ENCODE measurements at places on chromosomes 1 and 21.

- no peak for DNase-seq
Observed at GRCh38 chr1:165536016-165536415, 7.8 kb upstream of the LRRC52 start.

GRCh38 chr1:45016090-45016697 is 4.1 kb downstream of the UROD start:
- DNase-seq = no peak

DNA sequence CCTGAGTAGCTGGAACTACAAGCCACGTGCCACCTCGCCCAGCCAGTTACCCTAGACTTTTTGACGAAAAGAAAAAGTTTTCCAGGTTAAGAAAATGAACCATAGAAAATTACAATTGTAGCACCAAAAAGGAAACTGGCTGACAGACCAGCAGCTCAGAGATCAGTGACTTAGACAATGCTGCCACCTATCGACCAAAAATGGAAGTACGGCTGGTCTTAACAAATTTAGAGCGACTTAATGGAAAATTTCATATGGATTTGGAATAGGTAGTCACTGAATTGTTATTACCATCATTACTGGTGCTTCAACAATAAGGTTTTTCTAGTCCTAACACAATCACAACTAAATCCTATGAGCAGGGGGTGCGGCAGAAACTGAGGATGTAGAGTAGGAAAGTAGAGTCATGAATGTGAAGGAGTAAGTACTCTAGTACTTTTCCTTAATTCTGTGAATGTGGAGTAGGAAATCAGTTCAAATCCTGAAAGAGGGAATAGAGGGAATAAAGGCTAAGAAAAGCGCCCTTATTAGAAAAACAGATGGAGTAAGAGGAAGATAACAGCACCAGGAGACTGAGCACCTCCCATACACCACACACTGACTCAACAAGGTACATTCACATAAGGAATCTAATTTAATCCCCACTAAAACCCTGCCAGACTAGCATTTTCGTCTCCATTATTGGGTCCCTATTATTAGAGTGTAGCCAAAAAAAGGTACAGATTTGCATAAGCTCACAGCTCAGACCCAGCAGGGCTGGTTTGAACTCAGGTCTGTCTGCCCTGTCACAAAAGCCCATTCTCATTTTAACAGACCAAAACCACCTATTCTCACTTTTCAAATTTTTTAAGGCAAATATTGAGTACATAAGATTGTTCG is 37.9 kb upstream of the MGST3 start:
- peak; percentile 84 for DNase-seq

GRCh38 chr1:192858456-192858855 is 49.6 kb downstream of the RGS2 start:
- no peak for DNase-seq

DNA sequence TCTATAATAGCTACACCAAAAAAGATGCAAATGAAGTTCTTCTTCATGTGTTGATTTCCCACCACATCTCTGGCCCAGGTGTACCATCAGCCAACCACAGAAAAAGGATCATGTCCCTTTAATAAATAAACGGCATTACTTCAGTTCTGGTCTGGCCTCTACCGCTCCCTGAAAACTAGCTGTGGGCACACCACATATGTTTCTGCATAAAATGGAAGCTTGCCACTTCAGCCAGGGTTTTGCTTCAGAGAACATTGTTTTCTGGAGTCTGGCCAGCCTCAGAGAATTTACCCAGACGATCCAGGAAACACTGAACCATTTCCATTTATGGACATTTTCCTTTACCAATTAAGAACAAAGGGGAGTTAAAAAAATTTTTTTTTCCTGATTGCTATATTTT is 5.8 kb upstream of the LAMC2 start:
- no peak for DNase-seq

- no peak for DNase-seq
Observed at GRCh38 chr1:239765163-239765562, 326.5 kb upstream of the FMN2 start.

GRCh38 chr1:153678519-153679336 is at the start of gene NPR1:
NPR1 (plus strand) TSS chr1:153678688; CDS start chr1:153679109, 421 bp downstream.
- peak; percentile 50 for DNase-seq

DNA sequence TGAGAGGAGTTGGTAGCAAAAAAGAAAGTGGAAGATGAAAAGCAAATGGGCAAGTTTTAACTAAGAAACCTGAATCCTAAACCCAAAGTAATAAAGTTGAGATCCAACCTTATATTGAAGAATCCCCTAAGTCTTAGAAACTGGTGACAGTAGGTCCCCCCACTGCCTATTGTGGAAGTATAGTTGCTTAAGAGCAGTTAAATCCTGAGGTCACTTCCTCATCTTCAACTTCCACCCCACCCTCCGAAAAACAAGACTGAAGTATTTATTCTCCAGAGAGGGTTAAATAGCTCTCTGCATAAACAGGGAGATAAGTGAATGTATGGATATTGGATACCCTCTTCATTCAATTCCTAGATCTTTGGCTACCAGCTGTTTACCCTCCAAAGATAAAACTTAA is 3.3 kb upstream of the DSTYK start:
- no peak for DNase-seq

GRCh38 chr1:87179851-87180519 is 148.7 kb upstream of the LMO4 start:
- no peak for DNase-seq

DNA sequence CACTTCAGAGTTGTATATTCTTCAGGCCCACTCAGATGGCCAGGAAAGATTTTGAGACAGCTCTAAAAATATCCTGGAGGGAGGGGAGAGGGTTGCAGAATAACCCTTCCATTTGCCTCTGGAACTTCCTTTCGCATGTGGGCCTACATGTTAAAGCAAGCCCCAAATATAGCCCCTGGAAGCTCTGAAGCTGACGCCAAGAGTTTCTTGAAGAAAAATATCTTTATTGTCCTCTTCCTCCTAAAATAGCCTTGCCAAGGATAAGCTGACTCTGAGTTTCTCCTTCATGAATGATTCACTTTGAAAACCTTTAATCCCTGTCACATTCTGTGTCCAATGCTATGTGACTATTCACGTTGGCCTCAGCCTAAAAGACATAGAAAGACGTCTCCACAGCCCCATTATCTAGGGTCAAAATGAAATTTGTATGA is 6.4 kb downstream of the C1orf116 start:
- DNase-seq = no peak

GRCh38 chr1:113957984-113958383 is 21.3 kb upstream of the OLFML3 start:
- no peak for DNase-seq

- DNase-seq = no peak
Observed at GRCh38 chr1:36675931-36676562, 193.3 kb upstream of the CSF3R start.

- DNase-seq = no peak
Observed at GRCh38 chr21:15355066-15355465, 290.3 kb upstream of the NRIP1 start.

DNA sequence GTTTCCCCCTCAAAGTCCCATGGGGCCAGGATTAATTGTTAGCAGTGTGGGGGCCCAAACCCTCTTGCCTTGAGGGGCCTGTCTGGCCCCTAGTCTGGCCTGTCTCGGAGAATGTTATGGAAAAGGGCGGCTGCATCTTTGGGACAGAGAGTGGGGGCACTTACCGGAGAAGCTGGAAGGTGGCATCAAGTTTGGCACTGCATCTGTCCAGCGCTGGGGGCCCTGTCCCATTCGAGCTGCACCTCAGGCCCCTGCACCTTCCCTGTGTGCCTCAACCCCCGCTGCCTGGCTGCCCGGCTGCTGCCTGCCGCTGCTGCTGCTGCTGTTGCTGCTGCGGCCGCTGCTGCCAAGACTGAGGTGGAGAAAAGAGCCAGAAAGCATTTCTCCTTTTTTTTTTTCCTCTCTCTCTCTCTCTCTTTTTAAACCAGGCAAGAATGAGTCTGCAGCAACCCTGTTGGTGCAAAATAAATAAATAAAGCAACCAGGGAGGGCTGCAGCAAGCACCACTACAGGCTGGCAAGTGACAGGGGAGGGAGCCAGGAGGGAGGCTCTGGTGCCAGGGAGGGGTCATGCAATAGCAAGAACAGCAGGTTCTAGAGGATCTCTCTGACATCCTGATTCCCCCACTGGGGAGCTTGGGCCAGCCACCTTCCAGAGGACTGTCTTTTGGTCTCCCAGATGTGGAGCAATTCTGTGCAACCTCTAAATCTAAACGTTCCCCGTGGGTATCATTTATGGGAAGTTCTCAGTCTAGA is at the start of gene LINGO4:
LINGO4 (minus strand) TSS at position 354 of the 755 bp plus-strand sequence. CDS start 2,715 bp downstream, outside the sequence.
- DNase-seq = no peak

DNA sequence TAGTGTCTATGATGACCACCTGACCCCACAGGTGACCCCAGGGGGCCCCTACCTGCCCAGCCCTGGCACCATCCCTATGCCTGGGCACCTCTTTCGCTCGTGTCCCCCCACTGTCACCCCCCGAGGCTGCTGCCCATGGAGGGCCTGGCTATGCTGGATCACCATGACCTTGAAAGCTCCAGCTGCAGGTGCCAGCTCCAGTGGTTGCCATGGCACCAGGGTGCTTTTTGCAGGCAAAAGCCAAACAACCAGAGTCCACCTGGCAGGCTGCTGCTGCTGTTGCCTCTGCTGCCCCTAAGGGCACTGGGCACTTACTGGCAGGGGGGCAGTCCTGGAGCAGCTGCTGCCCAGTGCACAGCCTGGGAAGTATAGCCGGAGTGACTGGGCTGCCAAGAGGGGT is 21.7 kb downstream of the ETNK2 start:
- DNase-seq = peak; percentile 67

DNA sequence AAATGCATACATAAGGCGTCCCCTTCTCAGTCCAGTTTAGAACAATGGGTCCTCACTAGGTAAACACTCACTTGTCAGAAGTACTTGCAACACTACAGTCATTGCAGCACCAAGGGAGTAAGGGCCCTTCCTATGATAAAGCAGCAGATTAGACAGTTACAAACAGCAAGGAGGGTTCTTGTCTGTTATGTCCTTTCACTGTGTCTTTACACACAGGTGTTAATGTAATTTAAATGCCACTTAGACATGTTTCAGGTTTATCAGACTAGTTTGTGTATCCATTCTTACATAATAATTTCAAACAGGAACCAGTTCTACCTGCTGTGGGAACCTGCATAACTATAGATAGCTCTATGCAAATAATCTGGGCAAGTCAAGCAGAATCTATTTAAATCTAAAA is 105.6 kb upstream of the USH2A start:
- DNase-seq = peak; percentile 64

DNA sequence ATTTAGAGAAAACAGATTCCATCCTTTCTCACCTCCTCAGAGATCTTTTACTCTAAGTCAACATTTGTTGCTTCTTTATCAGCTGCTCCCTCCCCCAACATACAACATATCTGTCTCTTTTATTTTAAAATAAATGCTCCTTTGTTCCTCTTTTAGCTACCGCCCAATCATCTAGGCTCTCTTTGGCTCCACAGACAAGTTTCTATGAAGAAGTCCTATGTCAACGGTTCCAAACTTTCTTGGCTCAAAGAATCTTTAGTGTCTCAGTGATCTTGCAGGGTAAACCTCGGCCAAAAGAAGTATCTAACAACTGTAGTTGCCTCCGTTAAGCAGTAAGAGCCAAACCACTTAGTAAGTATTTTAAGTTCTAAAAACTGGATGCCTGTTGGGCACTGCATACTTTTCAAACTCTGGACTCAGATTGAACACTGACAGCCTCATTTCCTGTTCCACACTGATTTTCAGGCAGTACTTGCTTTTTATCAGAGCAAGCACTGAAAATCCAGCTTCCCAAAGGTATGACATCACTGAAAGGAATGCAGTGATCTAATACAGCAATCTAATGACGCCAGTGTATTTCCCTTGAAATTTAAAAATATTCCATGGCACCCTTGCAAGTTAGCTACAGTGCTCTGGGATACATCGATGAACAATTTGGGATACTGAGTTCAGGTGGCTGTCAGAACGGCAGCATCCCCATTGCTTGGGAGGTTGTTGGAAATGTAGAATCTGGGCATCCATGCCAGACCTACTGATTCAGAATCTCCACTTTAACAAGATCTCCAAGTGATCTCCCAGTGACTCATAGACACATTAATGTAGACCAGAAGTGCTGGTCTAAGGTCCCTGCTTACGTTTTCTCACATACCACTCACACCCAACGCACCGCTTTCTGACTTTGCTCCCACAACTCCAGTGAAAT is 26.8 kb downstream of the EGLN1 start:
- no peak for DNase-seq

- no peak for DNase-seq
Observed at GRCh38 chr1:90580176-90580575, 136.9 kb downstream of the BARHL2 start.

DNA sequence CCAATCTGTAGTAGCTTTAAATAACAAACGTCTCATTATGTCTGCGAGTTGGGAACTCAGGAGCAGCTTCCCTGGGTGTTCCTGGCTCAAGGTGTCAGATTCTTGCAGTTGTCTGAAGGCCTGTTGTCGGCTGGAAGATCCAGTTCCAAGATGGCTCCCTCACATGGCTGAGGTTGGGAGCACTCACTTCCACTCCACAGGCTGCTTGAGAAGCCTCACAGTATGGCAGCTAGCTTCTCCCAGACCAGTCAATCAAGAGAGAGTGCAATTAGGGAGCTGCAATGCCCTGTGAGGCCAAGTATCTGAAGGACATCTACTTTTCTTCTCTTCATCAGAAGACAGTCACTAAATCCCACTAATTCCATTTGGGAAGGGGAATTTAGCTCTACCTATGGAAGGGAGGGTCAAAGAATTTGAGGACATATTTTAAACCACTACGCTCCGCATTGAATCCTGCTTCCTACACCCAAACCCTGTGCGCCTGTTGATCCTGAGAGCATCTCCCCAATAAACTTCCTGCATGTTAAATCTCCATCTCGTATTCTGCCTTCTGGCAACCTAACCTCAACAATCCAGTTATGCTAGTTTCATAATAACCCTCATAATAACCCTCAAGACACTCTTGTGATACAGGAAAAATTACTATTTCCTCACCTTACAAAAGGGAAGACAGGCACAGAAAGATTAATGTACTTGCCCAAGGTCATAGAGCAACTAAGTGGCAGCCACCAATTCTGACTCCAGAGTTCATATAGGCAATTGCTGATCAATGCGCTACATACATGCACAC is 3.6 kb upstream of the VPS26C start:
- DNase-seq = no peak

Measured in T47D (cell line).